Aorta (tissue), 5 donors: ENCODE measurements at places on chromosomes 3 and 15.

GRCh38 chr3:99747915-99748314, 69.7 kb upstream of the CMSS1 start:
- no peak for DNase-seq

DNA sequence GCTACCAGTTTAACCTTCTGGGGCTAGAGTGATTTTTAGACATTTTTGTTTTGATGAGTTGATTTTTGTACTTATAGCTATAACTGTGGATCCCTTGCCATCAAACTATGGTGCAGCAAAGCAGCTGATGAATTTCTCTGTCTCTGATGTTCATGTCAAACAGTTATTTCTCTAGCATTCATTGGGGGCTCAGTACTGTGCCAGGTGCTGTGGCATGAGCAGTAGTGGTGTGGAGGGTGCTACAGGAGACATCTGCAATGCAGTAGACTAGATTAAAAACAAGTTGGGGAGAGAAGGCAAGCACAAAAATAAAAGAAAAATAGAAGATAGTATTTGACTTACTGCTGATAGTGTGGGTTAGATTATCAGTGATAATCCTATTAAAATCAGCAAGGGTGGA, 95.3 kb downstream of the AKAP13 start:
- DNase-seq = no peak

GRCh38 chr3:9861201-9861600, 17.4 kb upstream of the RPUSD3 start:
- no peak for DNase-seq

DNA sequence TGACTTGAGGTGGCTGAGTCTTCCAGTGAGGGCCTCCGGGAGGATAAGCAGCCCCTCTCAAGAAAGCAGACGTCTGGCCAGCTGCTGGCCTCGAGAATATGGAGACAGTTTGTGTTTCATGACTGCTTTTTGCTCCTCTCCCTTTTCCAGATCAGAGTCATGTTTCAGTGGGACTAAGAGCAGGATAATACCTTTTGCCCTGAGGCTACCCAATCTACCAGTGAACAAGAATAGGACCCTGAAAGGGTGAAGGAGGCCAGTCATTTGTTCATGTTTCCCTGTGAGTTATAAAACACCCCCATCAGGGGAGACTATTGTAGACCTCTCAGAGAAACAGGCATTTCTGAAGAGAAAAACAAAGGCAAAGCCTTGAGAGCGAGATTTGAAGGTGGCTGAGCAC, 137.4 kb downstream of the RYR3 start:
- no peak for DNase-seq
